Caco-2 (cell line): ENCODE measurements at places on chromosomes 11 and 22. TPM values are rescaled to one million over a fixed set of nuclear protein-coding genes. Genes with fewer than 3 reads are reported as not detected.

The MMP10 gene
- 0.16 and 1.1 TPM in 2 replicates for total RNA-seq

The TCN1 gene
- not detected in 2 replicates for total RNA-seq

DNA sequence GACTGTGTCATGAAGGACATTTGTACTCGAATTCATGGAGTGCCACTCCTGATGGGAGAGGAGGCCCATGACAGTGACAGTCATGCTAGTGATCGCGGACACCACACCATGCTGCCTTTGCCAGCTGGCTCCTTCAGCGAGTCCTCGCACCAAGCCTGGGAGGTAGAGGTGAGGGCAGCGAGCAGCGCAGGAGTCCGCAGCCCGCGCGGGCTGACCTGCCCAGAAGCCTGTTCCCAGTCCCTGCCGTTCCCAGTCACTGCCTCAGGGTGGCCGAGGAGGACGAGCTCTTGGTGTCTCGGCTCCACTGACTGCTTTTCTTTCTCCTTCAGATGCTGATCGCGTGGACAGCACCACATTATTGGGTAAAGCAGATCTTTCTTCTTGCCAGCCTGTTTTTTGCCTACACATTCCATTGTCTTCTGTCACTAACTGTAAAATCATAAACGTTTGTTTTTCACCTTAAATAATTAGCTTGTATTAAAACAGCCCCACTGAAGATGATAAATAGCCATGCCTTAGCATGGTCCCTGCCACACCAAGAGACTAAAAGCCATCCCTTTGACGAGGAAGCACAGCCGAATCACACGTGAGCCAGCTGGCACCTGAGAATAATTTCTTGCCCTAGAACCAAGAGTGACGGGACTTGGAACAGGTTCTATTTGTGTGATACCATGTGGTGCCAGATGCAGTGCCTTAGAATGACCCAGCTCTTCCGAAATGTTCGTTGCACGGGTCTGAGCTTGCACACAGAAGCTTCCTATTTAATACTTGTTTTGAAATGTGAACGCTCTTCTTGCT, 25.5 kb downstream of the FAM118A start:
- no peaks in the 10 kb centered on the region for H3K27me3 ChIP-seq
- DNase-seq, result no peak
- H3K36me3 ChIP-seq, result peaks cover 3% of the 10 kb centered on the region; the same call in 1 of the 2 replicates
- no peaks in the 10 kb centered on the region for H3K4me1 ChIP-seq
- no peak overlapping the region for H3K27ac ChIP-seq

DNA sequence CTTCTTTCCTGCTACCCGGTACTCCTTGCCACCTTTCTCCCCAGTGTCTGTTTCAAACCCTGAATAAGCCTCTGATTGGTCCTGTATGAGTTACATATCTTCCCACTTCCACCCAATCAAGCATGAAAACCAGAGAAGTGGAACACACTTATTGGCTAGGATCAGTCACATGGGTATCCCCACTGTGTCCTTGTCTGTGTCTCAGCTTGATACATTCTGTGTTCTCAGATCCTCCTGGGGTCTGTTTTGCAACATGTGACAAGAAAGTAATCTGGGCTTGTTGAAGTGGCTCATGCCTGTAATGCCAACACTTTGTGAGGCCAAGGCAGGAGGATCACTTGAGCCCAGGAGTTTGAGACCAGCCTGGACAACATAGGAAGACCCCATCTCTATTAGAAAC, 23.9 kb downstream of the MCHR1 start:
- no peaks in the 10 kb centered on the region for H3K36me3 ChIP-seq
- no peak for DNase-seq
- H3K4me1 ChIP-seq, result no peaks in the 10 kb centered on the region
- H3K27me3 ChIP-seq, result no peaks in the 10 kb centered on the region
- H3K4me3 ChIP-seq, result no peak overlapping the region

GRCh38 chr22:23012081-23012622, 58.2 kb upstream of the GNAZ start:
- no peak overlapping the region for H3K27ac ChIP-seq
- H3K36me3 ChIP-seq, result no peaks in the 10 kb centered on the region
- no peak for DNase-seq
- H3K4me1 ChIP-seq, result peaks cover 9% of the 10 kb centered on the region; the same call in 1 of the 2 replicates

DNA sequence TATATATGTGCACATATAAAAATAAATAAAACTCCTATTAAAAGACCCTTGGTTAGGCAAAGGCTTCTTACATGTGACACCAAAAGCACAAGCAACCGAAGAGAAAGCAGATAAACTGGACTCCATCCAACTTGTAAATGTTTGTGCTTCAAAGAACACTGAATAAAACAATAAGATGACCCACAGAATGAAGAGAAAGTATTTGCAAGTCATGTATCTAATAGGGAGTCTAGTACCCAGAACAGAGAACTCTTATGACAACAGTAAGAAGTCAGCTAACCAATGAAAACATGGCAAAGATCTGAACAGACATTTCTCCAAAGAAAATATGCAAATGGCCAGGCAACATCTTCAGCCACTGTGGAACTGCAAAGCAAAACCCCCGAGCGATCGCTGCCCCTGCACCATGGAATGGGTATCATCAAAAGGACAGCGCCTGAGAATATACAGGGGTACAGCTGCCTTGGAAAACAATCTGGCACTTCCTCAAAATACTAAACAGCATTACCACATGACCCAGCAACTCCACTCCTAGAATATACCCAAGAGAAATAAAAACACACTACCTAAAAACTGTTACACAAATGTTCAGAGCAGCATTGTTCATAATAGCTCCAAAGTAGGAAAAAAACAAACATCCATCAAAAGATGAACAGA, 17.2 kb downstream of the BRD1 start:
- no peaks in the 10 kb centered on the region for H3K4me1 ChIP-seq
- no peak overlapping the region for H3K4me3 ChIP-seq
- H3K27me3 ChIP-seq, result no peaks in the 10 kb centered on the region

DNA sequence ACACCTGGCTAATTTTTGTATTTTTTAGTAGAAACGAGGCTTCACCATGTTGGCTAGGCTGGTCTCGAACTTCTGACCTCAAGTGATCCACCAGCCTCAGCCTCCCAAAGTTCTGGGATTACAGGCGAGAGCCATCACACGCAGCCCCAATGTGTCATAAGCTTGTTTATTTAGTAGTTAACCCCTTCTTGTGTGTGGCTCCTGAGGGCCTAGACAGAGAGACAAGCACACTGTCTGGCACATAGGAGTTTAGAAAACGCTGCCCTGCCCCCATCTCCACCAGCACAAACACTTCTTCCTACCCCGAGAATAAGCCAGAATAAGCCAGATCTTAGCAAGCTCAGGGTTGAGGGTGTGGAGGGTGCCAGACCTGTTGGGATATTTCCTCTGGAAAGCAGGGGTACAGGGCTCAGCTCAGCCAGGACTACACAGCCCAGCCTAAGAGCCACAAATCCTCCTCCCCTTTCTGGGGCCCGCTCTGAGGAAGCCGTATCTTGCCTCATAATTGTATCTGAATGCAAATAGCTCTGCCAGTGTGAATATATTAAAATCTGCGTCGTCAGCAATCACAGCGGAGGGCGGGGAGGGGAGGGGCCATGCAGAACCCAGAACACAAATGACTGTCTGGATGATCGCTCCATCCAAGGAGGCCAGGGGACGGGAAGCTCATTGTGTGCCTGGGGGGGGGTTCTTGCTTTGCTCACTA, 247.3 kb downstream of the MN1 start:
- no peaks in the 10 kb centered on the region for H3K4me1 ChIP-seq
- no peak for DNase-seq
- H3K27me3 ChIP-seq, result no peaks in the 10 kb centered on the region

GRCh38 chr11:72924568-72925190, 110.5 kb downstream of the ATG16L2 start:
- DNase-seq, result peak; percentile 40
- H3K4me3 ChIP-seq, result no peak overlapping the region
- H3K4me1 ChIP-seq, result no peaks in the 10 kb centered on the region

- no peak for DNase-seq
- no peaks in the 10 kb centered on the region for H3K36me3 ChIP-seq
- H3K4me3 ChIP-seq, result no peak overlapping the region
- no peaks in the 10 kb centered on the region for H3K27me3 ChIP-seq
- H3K27ac ChIP-seq, result no peak overlapping the region
These were observed 82.5 kb downstream of the ARL14EP start for GRCh38 chr11:30405385-30405784.

DNA sequence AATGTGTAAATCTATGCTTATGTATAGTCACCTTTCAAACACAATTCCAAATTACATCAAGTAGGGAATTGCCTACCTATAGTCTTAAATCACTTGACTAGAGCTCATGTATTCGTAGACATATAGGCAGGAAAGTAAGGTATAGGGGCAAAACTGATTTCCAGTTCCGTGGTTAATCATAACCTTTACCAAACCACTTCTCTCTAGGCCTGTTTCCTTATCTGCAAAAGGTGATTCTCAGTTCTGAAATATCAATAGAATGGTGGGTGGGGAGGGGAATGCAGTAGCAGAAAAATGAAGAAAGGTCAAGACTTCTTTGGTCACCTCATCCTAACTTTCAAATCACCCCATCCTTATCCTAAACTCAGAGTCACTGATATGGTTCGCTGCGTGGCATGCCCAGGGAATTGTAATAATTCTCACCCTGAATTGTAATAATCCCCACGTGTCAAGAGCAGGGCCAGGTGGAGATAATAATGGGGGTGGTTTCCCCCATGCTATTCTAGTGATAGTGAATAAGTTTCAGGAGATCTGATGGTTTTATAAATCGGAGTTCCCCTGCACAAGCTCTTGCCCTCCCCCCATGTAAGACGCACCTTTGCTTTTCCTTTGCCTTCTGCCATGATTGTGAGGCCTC, 1.9 kb upstream of the ANO5 start:
- DNase-seq, result no peak
- H3K36me3 ChIP-seq, result no peaks in the 10 kb centered on the region
- H3K4me3 ChIP-seq, result no peak overlapping the region
- no peaks in the 10 kb centered on the region for H3K27me3 ChIP-seq
- 0 out of 2 replicates have a peak, but pooled peaks cover 6% of the 10 kb centered on the region for H3K4me1 ChIP-seq

DNA sequence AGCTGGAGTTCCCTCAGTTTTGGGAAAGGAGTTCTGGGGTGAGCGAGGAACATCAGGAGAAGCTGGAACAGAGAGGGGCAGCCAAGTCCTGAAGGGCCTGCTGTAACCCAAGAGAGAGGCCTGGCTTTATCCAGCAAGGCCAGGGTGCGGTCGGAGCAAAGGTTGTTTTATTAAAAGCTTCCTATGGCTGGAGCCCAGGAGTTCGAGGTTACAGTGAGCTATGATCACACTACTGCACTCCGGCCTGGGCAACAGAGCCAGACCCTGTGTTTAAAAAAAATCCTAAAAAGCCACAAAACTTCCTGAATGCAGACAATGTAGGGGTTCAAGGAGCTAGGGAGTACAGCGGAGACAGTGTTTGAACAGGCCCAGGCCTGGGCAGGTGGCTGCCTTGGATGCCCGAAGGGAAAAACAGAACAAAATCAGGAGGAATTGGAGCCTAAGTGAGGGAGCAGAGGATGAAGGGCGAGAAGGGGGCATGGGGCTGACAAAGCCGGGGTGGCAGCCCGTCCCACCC, 22.2 kb upstream of the MALAT1 start:
- peak overlapping the region; percentile 75 for H3K4me3 ChIP-seq
- DNase-seq, result no peak
- peak overlapping the region; percentile 95 for H3K27ac ChIP-seq
- no peaks in the 10 kb centered on the region for H3K27me3 ChIP-seq

DNA sequence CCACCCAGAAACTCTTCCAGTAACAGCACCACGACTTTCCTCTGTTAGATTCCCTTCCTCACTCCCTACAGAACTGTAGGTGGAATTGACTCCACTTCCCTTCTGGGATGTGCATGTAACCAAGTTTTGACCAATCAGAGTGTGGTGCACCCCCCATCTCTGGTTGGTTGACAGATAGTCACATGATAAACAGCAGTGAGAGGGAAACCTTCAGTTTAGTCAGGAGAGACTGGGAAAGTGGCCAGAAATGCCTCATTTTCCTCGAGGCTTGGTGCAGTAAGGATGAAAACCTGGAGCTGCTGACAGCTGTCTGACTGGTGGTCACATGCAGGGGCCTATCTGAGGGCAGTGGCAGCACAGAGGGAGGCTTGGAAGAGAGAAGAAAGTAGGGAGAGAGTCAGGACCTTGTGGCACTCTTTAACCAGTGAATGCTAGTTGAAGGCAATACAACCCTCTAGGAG, 67.3 kb upstream of the GRK3 start:
- no peak overlapping the region for H3K4me3 ChIP-seq
- H3K36me3 ChIP-seq, result no peaks in the 10 kb centered on the region
